ENCODE measurements at places on chromosomes 12 and 14. TPM values are rescaled to one million over a fixed set of nuclear protein-coding genes. Genes with fewer than 3 reads are reported as not detected.

Gene GSC
- 0.51 TPM for total RNA-seq

Gene SYCP3
- 0.26 TPM for total RNA-seq

Gene FGF6
- not detected for total RNA-seq

Gene CMKLR1
- total RNA-seq, result under 0.01 TPM

Gene SIX6
- total RNA-seq, result not detected

Gene KRT7
- total RNA-seq, result 3.5 TPM

Gene TPH2
- not detected for total RNA-seq

Gene TAS2R14
- total RNA-seq, result 2.1 TPM

Gene SDS
- total RNA-seq, result not detected

Gene TEX52
- total RNA-seq, result not detected

Gene DAO
- total RNA-seq, result not detected

Gene ACSS3
- 32.9 TPM for total RNA-seq

Gene CIROP
- total RNA-seq, result 1.0 TPM

Gene DIO3
- 1.0 TPM for total RNA-seq

Gene TSPAN19
- not detected for total RNA-seq

Gene KLRG1
- total RNA-seq, result 1.0 TPM

Gene ZDHHC22
- not detected for total RNA-seq

Gene DNAI7
- total RNA-seq, result 0.17 TPM

Gene CLEC4C
- not detected for total RNA-seq

Gene SLC5A8
- not detected for total RNA-seq

Gene LIN7A
- total RNA-seq, result 9.5 TPM

Gene PIWIL1
- not detected for total RNA-seq

Gene EGLN3
- total RNA-seq, result 1.8 TPM

Gene TMEM119
- total RNA-seq, result 358 TPM

Gene GDF3
- total RNA-seq, result not detected

Gene RFX4
- not detected for total RNA-seq

Gene PRR4
- 0.77 TPM for total RNA-seq

Gene P3H3
- total RNA-seq, result 72.4 TPM

Gene SIX1
- 1.8 TPM for total RNA-seq

Gene FIGNL2
- total RNA-seq, result 0.17 TPM

Gene SYNDIG1L
- not detected for total RNA-seq

Gene ACRBP
- total RNA-seq, result 0.33 TPM

Gene KRT3
- total RNA-seq, result not detected

Gene KRT72
- not detected for total RNA-seq

Gene LRP1-AS
- not detected for total RNA-seq

Gene CEBPE
- total RNA-seq, result not detected

Gene POTEG
- not detected for total RNA-seq

Gene ZNF384
- 9.8 TPM for total RNA-seq

Gene A2M
- 239 TPM for total RNA-seq

Gene TAS2R42
- not detected for total RNA-seq

Gene RDH12
- total RNA-seq, result not detected

Gene SERPINA10
- not detected for total RNA-seq

Gene BICDL1
- total RNA-seq, result not detected
